Ecto neural progenitor cell (in vitro differentiated cells): ENCODE measurements at places on chromosomes 5 and 9.

- no peak for DNase-seq
Observed at GRCh38 chr9:77679661-77680368, 31.7 kb upstream of the GNA14 start.

DNA sequence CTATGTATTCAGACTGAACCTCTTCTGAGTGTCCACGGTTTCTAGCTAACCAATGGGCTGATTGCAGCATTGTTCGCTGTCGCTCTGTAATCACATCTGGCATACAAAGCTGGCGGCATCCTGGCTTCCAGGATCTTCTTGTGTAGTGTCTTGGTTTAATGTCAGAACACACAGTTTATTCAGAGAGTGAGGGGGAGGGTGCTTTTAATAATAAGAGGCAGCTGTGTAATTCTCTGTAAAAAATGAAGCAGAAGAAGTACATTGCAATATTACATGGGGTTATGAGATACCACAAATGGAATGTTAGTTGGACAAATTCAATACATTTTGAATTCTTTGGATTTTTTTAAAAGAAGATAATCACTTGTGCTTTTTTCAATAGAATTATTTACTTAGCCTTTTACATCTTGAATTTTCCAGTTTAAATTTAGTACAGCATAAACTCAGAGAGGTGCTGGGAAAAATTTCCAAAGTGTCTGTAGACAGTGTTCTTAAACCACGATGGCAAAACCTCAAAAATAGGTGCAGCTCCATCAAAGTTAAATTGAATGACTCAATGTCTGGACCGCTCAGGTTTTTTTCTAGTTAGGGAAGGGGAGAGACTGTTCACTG is 206.0 kb downstream of the PCSK1 start:
- DNase-seq = no peak

- no peak for DNase-seq
Observed at GRCh38 chr9:129011761-129012181, 16.4 kb downstream of the SH3GLB2 start.

DNA sequence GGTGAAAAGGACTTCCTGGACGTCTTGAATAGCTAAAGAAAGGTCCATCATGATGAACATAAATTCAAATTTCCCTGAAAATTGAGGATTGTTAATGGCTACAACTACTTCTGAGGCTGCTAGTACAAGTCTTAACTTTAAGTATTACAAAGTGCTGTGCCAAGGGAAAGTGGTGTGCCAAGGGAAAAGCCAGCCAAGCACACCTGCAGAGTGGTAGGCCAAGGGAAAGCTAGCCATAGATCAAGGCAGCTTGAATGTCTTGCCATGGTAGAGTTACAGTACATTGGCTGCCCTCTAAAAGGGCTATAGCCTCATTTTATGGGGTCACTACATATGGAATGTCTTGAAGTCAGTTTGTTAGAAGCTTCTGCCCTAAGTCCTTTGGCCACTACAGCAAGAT is 64.2 kb downstream of the SPEF2 start:
- no peak for DNase-seq

GRCh38 chr9:16426716-16427115 is 443.8 kb downstream of the BNC2 start:
- no peak for DNase-seq

GRCh38 chr5:171845857-171846256 is 60.2 kb downstream of the SMIM23 start:
- DNase-seq = no peak

- no peak for DNase-seq
Observed at GRCh38 chr9:103037508-103038477, 42.7 kb downstream of the CYLC2 start.

- DNase-seq = no peak
Observed at GRCh38 chr5:76978869-76979268, 26.0 kb downstream of the CRHBP start.

DNA sequence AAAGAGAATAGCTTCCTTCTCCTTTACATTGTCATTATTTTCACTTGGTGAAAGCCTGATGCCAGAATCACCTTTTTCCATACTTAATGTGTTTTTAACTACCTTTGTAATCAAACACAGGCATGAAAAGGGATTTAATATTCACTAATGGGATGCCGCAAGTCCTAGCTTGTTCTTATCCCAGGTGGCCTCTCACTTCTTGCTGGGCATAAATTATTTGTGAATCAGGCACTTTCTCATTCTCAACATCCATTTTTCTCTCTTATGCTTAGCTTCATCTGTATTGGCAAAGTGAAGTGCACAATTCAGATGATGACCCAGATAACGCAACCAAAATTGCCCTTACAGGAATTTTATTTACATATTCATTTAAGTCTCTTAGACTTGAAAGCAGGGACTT is 10.9 kb downstream of the ACTL7B start:
- no peak for DNase-seq

GRCh38 chr5:156515803-156516360 is 188.9 kb downstream of the SGCD start:
- DNase-seq = peak; percentile 43

GRCh38 chr5:111930449-111930848 is 173.5 kb upstream of the NREP start:
- DNase-seq = no peak

DNA sequence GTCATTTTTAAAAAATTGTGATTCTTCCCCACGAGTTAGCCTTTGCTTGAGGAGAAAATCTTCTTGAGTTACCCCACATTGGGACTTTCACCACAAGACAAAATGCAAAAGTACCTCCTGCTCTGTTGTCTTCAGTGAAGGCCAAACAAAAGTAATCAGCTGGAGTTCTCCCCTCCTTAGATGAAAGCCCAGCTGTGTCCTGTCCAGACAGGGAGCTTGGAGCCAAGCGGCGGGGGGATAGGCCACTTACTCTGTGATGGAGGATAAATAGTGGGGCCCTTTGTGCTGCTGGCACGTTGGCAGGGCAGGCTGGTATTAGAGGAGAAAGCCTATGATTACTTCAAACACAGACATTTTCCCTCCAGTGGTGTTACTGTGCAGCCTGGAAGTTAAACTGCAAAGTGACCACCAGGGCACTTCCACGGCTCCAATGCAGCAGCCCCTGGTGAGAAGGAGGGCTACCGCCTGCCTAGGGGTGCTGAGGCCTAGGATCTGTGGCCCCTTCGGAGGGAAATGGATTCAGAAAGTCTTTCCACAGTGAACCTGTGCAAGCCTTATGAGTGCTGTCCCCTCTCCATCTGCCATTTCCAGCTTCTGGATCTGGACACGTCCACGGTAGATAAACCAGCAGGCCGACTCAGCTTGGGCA is 155.0 kb downstream of the TMEM167A start:
- DNase-seq = no peak

- no peak for DNase-seq
Observed at GRCh38 chr5:171617817-171618591, 167.6 kb upstream of the SMIM23 start.
